ENCODE measurements at places on chromosomes 13 and 19.

GRCh38 chr13:30580852-30581502 lies 36.7 kb upstream of the USPL1 start:
- DNase-seq = no peak

DNA sequence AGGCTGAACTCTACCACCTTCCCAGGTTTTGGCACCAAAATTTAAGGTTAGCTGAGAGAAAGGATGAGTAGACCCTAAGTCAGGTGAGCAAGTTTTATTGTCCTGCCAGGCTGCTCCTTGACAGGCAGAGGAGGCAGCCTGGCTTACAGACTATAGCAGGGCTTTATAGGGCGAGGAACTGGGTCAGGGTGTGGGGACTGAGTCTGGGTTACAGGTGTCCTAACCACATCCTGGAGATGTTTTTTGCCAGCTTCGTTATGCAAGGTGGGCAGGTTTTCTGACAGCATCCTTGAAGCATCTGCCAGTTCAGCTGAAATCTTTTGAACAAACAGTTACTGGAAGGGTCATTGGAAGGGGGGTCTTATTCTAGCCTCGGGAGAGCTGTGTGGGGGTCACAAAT lies 905.7 kb upstream of the SLITRK5 start:
- DNase-seq = no peak

- no peak for DNase-seq
These were observed 411.6 kb upstream of the SLITRK5 start for GRCh38 chr13:87259479-87260083.

DNA sequence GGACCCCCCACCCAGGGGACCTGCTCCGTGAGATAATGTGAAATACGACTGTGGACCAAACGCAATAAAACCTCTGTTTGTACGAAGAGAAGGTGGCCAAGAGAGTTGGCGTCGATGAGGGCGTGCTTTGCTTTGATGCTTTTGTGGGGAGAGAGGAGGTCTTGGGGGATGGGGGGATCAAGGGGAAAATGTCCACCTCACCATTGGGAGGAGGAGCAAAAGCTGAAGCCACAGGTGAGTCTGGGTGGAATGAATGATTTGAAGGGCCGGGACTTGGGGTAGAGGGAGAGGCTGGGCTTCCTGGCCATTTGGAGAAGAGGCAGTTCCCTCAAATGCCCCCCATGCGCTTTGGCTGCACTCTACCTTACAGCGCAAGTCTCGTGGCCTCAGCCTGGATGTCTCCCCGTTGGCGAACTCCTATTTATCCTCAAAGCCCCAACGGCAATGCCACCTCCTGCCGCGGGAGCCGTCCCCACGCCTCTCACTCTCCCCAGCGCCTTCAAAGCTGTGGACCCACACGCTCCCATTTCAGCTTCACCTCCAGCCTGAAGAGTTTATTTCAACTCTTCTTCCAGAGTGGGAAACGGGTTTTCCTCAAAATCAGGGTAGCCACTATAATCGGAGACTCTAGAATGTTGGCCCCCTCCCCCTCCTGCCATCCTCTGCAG lies 795 bp upstream of the ABCA7 start:
- DNase-seq = no peak

GRCh38 chr13:44013758-44014291 lies 134.1 kb downstream of the LACC1 start:
- no peak for DNase-seq

GRCh38 chr19:30916238-30916637 lies 433.0 kb downstream of the TSHZ3 start:
- DNase-seq = no peak

DNA sequence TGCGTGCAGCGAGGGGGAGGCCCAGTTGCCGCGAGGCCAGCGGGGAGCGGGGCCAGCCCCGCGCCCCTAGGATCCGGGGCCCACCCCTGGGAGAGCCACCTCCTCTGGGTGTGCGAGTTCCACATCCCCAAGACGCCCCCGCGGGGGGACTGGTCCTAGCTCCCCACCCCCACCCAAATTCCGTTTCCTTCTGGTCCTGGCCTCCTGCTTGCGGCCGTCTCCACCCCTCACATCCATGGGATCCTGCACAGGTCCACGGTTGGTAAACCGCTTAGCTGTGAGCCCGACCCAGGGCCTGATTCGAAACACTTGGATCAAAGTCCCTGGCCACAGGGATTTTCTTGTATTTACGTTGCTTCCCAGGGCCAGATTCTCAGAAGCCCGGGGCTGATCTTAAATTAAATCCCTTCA lies 324 bp upstream of the FBXO17 start:
- no peak for DNase-seq

DNA sequence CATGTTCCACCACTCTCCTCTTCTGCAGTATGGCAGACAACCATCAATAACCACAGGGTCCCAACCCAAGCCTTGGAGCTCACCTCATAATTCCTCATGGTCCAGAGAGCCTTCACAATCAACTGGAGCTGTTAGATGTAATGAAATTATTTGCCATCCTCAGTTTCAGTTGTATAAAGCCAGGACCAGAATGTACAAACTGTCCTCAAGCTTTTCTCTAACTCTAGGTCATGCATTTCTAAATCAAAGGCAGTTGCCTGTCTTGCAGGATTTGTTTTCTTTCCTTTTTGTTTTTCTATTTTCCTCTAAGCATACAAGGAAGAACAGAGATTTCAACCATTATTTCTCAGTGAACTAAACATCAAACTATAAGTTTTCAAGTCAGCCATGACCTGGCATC lies 182.5 kb upstream of the SERP2 start:
- DNase-seq = no peak

- no peak for DNase-seq
These were observed 3.6 kb downstream of the SOHLH2 start for GRCh38 chr13:36210738-36211137.

GRCh38 chr13:32255724-32256109 lies 59.4 kb downstream of the ZAR1L start:
- DNase-seq = no peak

DNA sequence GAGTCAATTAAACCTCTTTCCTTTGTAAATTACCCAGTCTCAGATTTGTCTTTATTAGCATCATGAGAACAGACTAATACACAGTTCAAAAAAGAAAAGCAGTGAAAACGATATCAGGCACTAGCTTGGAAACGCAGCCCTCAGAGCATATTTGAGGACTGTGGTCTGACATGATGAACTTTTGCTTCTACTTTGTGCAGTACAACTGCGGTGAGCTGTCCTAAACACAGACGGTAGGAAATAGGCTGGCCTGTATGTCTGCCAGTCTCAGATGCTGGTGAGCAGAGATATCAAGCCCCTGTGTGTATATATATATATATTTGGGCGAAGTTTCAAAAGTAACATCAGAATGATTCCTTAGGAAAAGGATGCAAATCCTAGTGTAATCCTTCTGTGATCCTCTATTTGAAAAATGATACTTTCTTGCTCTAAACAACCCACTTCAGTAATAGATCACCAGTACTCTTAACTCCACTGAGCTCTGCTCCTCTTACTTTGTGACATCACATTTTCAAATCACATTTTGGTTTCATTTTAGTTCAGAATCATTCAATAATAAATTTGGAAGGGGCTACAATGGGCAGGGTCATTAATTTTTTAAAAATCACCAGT lies 74.4 kb downstream of the TNFRSF19 start:
- DNase-seq = no peak

DNA sequence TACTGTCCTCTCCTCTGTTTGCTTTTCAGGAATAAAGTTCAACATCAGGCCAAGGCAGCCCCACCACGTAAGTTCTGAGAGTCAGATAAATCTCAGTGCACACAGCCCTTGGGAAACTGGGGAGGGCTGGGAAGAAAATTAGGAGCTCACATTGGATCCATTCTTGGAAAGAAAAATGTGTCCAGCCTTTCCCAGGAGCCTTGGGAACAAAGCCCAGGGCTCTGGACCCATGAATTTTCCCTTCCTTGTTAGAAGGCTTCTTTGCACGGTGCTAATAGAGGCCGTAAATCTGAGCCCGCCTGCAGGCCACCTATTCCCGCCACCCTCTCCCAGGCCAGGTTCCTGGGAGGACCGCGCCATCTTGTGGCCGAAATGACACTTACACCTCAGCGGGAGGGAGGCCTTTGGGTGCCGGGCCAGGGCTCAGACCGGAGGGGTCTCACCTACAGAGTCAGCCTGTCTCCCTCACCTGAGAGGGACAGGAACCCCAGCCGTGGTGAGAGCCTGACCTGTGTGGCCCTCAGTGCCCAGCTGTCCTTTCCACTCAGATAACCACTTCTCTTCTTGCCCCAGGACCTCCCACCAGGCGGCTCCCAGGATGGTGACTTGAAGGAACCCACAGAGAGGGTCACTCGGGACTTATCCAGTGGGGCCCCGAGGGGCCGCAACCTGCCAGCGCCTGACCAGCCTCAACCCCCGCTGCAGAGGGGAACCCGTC lies 25.1 kb upstream of the KCTD15 start:
- DNase-seq = no peak

DNA sequence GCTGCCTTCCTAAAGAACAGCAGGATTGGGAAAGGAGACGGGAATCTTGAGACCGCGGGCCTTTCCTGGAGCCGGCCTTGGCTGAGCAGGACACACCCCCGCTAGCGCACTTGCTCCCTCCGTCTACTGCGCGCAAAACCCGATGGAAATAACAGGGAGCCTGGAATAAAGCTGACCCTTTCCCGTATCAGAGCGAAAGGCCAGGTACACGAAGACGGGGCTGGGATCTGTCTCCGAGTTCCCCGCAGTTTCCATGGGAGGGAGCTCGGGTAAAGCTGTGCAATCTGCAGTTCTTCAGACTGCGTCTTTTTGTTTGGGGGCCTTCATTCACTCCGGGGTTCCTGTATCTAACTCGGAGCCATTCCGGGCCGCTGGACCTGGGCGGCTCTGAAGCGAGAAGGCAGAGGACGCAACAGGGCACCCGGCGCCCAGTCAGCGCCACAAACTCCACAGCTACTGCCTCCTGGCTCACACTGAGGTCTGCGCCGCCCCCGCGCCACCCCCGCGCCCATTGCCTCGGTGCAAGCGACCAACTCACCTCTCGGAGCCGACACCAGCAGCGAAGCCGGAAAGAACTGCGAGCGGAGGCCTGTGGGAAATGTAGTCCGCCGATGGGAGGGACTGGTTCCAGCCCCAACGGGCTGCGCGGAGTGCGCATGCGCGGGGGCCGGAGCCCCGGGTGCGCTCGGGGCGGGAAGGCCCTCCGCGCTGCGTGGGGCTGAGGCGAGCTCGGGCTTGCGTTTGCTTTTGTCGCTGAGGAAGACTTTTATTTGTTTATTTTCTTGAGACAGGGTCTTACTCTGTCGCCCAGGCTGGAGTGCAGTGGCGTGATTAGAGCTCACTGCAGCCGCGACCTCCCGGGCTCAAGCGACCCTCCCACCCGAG lies at the start of gene ZFP14:
TSS of gene ZFP14 (minus strand) at position 577 of the 885 bp plus-strand sequence. CDS start 11,309 bp downstream, outside the sequence.
- peak; percentile 94 for DNase-seq

- DNase-seq = no peak
These were observed 2.7 kb downstream of the FAM174C start for GRCh38 chr19:1278074-1278473.

GRCh38 chr19:4971424-4971793 lies 2.5 kb downstream of the KDM4B start:
- no peak for DNase-seq

GRCh38 chr13:29439601-29440388 lies 155.7 kb downstream of the SLC7A1 start:
- no peak for DNase-seq

- no peak for DNase-seq
These were observed 639.0 kb upstream of the KLHL1 start for GRCh38 chr13:70747262-70747661.

DNA sequence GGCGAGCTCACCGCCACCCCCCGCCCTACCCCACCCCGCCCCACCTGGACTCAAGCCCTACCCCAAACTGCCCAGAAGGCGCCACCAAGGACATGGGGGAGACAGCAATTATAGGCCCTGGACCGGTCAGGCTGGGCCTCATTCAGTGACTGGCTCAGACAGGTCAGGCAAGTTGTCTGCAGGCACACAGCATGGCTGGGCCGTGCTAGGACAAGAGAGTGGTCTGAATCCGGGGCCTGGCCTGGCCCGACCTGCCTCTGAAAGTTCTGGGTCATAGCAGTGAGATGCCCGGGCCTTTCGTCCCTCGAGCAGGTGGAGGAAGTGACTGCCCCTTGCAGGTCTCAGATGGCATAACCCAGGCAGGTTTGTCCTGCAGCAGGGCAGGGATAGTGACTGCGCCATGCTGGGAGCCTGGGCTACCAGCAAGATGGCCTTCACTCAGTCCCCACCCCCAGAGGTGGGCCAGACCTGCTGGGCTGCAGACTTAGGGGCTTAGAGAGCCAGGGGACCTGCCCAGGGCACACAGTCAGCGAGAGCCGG lies 21.0 kb downstream of the COMP start:
- DNase-seq = no peak

GRCh38 chr19:37980419-37981170 lies 73.6 kb downstream of the SIPA1L3 start:
- no peak for DNase-seq

DNA sequence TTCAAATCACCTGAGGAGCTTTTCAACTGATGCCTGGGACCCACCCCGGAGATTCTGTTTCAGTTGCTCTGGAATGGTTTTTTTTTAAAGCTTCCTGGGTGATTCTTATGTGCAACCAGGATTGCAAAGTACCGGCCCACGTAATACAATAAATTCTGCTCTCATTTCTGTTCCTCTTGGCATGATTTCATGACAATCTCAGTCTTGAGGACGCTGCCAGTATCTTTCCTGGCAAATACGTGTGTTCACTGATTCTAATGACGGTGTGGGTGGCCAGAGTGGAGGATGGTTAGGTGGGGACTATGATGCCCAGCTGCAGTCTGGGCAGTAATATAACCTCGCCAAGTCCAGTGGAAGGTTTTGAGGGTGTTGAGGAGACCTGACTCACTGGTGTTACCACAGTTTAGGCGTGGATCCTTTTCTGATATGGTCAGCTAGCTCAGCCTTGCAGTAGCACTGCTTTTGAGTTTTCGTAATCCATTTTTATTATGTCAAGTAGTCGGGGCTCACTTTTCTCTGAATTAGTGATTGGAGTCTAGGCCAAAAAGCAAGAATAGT lies 49.4 kb downstream of the FAM124A start:
- DNase-seq = no peak

DNA sequence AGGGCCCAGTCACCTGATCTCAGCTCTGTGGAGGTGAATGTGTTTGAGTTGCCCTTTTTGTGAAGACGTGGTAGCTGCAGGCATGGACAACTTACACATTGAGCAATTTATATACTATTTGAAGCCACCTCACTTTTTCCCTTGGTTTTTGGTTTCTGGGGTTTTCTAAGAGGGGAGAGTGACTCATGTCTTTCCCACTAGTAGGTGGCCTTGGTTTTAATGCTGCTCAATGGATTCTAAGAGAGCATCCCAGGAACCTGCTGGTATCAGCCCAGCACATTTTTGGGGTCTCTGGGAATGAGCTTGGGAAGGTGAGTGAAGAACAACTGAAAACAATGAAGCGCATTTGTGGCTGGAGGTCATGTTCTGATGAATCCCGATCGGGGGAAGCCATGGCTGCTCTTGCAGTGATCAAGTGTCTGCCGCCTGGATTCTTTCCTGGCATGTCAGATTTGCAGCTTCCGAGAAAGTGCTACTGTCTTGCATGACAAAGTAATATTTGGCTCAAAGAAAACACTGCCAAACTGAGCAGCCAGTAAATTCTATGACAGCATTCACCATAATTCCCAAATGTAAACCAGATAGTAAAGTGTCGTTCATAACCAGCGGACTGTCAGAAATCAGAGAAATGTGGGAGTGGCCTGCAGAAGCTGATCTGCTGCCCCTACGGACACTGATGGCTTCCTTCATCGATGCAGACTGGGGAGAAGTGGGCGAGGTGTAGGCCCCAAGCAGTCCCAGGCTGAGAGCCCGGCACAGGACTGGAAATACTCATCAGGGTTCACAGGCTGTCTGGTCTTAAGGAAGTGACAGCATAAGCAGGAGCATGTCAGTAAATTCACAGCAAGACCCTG lies 98.7 kb downstream of the COL4A2 start:
- no peak for DNase-seq

- no peak for DNase-seq
These were observed 149.8 kb upstream of the SLITRK1 start for GRCh38 chr13:84032116-84032515.

GRCh38 chr19:5893907-5894703 lies 9.5 kb downstream of the NDUFA11 start:
- no peak for DNase-seq
